T-helper 2 cell treated with Interferon-gamma antibody and Interleukin-4, amounts not matched to agents 5 μg/mL and 100 μg/mL, for 36 hours (primary cell): ENCODE measurements at places on chromosomes 11 and 22.

DNA sequence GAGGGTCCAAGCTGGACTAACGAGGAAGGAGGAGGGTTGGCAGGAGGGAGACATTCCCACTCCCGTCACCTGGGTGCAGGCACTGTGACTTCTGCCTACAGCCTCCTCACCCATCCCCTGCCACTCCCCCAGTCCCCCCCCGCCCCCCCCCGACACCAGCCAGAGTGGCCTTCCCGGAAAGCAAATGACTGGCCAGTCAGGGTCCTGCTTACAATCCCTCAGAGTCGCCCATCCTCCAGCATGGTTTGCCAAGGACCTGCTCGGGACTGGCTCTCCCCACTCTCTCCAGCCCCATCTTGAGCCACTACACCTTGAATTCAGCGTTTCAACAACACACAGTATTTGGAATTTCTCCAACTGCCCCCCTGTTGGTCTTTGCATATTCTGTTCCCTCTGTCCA lies 59.6 kb downstream of the THAP12 start:
- no peak for DNase-seq

- no peak for DNase-seq
These were observed 268.5 kb downstream of the TTC28 start for GRCh38 chr22:28411125-28411524.

- no peak for DNase-seq
These were observed 18.1 kb downstream of the TMPRSS13 start for GRCh38 chr11:117910941-117911655.

- no peak for DNase-seq
These were observed 49.4 kb upstream of the JAM3 start for GRCh38 chr11:134019500-134019899.

GRCh38 chr11:48013269-48013901 lies 33.0 kb downstream of the PTPRJ start:
- peak; percentile 69 for DNase-seq

DNA sequence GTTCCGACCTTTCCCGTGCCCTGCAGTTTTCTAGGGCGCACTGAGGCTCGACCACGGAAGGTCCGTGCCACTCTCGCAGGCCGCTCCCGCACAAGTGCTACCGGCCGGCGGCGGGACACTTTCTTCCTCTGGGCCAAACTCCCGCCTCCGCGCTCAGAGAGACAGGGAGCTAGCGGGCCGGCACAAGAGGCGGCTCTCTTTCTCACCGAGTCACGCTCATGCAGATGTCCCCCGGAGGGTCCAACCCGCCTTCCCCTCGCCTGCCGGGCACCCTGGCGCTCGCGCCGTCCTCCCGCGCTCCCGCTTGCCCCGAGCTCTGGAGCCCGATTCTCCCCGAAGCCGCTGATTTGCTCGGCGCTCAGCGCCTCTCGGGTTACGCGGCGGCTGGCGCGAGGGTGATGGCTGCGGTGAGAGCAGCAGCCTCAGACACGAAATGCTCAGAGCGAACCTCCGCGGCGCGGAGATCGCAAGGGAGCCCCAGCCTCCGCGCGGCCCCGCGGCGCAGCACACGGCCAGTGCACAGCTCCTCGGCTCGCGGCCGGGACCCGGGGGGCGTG lies 1.0 kb downstream of the LMO1 start:
- no peak for DNase-seq

DNA sequence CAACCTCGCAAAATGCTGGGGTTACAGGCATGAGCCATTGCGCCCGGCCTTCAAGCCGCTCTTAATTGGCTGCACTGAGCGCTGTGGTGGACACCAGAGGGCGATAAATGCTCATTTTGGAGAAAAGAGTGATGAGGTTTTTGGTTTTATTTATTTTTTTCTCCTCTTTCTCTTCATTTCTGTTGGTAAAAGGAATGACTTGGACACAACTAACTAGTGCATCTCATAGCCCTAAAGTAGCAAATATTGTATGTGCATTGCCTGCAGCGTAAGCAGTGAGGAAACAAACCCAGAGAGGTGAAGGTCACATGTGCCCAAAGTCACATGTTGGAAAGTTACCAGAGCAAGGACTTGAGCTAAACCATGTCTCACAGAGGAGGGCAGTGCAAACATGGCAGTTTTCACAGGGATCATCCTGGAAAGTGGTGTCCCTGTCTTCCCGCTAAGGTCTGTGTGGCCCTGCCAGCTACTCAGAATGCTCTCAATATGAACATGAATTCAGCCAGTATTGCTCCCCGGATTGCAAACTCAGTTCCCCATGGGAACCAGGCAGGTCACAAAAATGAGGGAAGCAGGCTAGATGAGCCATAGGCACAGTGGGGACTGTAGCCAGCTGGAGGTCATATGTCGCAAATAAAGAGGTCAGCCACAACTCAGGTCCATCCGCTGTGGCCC lies 8.6 kb upstream of the CD82 start:
- no peak for DNase-seq

DNA sequence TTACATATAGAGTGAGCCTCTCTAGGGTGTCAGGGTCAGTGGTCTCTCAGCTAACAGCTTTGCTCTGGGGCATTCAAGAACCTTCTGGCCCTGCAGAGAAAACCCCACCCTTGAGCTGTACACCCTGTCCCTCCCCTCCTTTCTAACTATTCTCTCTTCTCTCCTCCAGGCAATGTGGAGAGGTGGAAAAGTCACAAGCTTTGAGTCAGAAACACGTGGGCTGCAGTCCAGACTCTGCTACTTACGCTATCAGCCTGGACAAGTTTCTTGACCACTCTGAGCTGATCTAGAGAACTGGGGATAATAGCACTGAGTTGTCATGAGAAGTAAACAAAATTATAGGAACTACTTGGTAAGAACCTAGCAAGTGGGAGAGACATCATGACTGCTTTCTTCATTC lies 10.7 kb upstream of the FAM83F start:
- DNase-seq = no peak

- DNase-seq = no peak
These were observed 5.6 kb upstream of the USP28 start for GRCh38 chr11:113880971-113881370.

- no peak for DNase-seq
These were observed 11.0 kb downstream of the CTNND1 start for GRCh38 chr11:57772562-57772961.

GRCh38 chr11:8292351-8292750 lies 28.7 kb upstream of the LMO1 start:
- DNase-seq = no peak

DNA sequence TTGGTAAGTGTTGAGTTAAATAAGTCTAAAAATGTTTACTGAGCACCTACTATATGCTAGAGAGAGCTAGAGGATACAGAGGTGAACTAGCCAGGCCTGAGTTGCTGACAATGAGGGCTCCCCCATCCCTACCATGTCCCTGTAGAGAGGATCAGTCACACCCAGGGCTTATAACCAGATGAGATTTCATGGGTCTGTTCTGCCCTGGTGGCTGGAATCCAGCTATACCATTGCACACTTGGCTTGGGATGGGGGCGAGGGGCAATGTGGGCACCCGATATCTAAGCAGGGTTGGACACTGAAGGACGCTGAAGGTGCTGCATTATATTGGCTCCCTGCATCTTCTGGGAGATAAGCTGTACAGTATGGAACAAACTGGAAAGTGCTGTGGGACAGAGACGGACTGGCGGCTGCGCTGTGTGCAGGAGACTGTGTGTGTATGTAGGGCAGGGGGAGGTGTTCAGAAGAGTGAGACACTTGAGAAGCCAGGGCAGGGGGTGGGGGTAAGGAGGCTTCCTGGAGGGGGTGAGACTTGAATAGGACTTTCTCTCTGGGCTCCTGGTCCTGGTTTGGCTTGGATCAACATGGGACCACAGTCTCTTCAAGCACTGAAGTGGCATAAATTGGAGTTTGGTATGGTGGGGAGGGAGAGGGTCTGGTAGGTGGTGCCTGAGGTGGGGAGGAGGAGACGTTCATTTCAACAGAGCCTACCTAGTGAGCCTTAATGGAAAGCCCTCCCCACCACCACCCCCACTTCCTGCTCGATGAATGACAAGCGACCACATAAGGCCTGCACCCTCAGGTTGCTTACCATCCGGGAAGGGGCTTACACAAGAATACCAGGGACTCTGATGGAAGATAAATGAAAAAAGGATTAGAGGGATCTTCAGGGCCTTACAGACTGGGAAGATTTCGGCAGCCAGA lies 1.8 kb downstream of the CD82 start:
- no peak for DNase-seq

GRCh38 chr11:118321386-118322082 lies 17.0 kb downstream of the CD3E start:
- DNase-seq = no peak

DNA sequence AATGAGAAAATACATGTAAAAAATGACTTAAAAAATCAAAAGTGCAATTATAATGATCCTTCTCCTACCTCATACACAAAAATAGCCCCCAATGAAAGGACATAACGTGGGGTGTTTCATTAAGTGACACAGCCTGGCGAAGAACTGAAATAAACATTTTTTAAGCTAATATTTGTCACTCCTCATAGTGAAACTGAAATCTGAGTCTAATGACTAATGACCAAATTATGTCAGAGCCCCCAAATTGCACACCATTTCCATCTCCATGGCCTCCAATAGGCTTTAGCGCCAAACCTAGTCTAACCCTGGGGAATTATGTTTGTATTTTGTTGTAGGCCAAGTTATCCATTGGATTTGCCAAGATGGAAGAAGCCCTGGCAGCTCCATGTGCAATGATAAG lies 119.1 kb downstream of the WT1 start:
- no peak for DNase-seq

DNA sequence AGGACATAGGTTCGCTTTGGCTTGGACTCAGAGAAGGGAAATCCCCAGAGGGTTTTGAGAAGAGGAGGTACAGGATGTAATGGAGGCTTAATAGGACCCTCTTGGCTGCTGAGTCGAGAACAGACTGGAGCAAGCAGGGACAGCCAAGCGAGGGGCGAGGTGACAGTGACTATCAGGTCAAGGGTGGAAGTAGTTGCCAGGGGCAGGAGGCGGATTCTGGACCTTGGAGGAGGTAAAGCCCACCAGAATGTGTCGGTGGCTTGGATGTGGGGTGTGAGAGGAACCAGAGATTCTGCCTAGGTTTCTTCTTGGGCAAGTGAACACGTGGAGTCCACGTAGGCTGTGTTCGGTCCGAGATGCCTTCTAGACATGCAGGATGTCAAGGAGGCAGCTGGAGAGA lies 4.4 kb downstream of the TRMT112 start:
- no peak for DNase-seq

DNA sequence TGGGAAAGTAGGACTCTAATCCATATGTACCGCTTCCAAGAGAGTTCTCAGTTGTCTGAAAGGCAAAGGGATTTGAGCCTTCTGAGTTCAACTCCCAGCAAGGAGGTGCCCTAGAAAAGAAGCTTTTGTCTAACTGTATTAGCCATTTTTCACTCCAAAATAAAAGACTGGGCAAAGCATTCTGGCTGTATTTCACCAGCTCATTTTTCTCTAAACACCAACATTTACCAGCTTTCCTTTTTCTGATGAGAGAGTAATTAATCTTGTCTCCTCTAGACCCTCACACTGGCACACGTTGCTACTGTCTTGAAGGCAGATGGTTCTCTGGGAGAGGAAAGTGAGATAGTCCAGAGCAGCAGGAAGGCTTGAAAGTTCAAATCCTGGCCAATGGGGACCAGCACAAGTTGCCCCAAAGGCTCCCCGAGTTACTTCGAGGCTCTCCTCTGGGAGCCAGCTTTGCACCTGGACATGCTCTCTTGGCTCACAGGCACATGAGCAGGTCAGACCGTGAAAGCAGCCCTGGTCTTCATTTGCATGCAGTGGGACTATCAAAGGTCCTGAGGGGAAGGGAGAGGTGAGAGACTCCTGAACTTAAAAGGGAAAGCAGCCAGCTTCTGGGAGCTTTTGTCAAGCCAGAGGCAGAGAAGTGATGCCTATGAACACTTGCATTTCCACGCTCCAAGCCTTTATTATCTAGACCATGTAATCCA lies 100.0 kb downstream of the NTM start:
- DNase-seq = no peak

- no peak for DNase-seq
These were observed 802.3 kb downstream of the CNTN5 start for GRCh38 chr11:99822846-99823565.

- DNase-seq = no peak
These were observed 7.7 kb downstream of the RNF141 start for GRCh38 chr11:10533323-10533722.
